ENCODE measurements at places on chromosomes 5 and 9.

DNA sequence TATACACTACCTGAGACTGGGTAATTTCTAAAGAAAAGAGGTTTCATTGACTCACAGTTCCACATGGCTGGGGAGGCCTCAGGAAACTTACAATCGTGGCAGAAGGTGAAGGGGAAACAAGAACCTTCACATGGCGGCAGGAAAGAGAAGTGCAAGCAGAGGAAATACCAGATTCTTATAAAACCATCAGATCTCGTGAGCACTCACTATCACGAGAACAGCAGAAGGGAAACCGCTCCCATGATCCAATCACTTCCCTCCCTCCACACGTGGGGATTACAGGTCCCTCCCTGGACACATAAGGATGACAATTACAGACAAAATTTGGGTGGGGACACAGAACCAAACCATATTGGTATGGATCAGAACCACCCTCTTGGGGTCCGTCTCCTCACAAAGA lies 44.2 kb upstream of the SPIN1 start:
- DNase-seq: no peak

DNA sequence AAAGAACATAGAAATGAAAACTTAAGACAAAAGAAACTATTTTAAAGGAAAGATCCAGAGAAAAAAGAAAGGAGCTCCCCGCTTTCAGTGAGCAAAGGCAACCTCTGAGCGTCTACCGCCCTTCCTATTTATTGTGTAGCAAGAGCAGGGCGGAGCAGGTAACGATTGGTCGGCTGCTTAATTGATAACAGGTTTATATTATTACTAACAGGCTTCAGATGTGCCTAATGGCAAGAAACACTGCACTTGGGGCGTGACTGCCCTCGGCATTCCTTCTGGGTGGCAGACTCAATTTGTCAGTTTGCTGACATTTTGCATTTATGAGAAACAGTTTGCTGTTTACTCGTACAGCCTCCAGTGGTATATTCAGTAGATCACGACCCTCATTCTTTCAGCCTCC lies 482.7 kb upstream of the C9orf72 start:
- no peak for DNase-seq

DNA sequence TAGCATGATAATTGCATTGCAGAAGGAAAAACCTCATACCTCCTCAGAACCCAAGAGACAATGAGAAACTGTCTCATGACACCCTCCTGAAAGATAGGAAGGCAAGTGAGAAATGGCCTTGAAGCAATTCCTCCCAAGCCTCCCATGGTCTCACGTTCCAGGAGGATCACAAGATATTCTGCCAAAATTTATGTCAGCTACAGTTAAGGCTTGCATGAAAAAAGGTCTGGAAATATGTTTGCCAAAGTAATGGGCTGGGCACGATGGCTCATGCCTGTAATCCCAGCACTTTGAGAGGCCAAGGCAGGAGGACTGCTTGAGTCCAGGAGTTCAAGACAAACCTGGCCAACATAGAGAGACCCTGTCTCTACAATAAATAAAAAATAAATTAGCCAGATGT lies 12.6 kb upstream of the HOMER1 start:
- DNase-seq: no peak

- DNase-seq: no peak
These were observed 4.3 kb upstream of the RNF44 start for GRCh38 chr5:176541338-176542134.

- DNase-seq: no peak
These were observed 68.9 kb downstream of the IQGAP2 start for GRCh38 chr5:76471987-76472334.

DNA sequence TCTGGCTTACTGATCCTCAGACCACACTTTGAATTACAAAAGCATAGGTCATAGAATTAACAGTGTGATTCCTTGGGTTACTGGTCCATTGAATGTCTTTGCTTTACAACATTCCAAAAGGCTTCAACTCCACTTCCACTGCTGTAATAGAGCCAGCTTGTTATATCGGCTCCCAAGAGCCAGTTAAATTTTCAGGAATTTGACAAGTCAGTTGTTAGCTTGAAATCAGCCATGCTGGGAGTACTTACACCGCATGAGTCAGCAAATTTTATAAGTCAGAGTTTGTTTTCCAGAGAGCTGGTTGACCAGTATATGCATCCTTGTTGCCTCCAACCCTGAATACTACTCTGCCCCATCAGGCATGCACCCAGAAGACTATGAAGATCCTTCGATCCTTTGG lies 73.1 kb downstream of the FOXB2 start:
- no peak for DNase-seq

DNA sequence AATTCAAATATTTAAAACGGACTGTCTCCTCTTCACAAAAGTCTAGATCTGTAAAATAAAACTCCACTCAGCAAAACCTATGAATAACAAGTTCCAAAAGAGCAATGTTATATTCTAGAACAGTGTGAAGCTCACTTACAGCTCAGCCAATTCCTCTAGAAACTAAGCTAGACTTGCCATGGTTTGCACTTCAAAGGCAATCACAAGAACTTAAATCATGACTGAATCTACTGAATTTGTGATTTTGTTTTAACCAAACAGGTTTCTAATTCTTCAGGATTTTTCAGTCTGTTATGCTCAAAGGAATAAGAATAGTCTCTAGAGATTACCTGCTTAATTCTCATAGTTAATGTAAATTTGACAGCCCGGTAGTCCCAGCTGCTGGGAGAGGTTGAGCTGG lies 1.4 kb upstream of the PKD2L2 start:
- no peak for DNase-seq

GRCh38 chr5:80125022-80125961 lies 90.1 kb downstream of the THBS4 start:
- DNase-seq: peak; percentile 38

DNA sequence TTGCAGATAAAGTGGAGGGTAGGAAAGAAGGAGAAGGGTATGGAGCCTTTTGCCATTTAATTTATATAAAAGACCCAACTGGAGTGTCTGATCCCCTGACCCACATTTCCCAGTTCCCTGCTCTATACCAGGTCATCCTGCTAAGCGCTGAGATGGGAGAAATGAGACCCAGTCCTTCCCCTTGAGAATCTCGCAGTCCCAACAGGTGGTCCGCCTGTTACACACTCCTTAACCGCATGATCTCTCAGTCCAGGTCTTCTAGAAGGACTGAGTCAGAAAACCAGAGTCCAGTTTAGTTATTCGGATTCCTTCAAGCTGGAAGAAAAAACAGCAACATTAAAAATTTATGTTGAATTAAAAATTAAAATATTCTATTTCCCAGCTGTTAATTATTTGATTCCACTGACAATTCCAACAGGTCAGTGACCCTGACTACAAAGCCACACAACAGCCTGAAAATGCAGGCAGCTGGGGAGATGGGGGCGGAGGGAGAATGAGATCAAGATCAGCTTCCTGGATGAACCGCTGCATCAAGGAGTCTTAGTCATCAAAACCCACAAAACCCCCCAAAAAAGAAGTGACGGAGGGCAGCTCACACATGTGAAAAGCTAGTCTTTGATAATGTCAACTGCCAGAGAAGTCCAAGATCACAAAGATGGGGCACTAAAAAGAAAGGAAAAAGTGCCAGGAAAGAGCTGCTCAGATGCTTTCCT lies 44.0 kb downstream of the GGTA1 start:
- no peak for DNase-seq

DNA sequence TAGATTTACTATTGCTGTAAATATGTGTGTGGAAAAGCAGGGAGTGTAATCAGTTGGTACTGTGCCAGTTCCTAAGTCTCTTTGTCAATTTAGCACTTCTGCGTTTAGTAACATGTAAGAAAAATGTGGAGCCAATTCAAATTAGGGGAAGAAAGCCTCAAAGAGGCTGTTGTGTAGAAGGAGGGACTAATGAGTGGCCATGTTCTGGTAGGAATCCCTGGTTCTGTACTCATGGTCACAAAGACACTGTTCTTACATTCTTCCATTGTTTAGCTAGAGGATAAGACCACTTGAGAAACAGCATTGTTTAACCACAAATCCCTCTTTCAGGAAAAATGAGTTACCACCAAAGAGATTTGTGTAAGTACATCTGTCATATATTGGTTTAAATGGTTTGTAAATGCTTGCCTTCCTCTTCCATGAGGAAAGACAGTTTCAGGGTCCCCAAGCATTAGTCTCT lies 14.9 kb downstream of the ARHGEF28 start:
- DNase-seq: no peak

- no peak for DNase-seq
These were observed 14.3 kb downstream of the ENHO start for GRCh38 chr9:34508463-34508862.

GRCh38 chr9:19288081-19288480 lies 57.6 kb downstream of the DENND4C start:
- DNase-seq: no peak

GRCh38 chr5:180197016-180197702 lies 11.9 kb downstream of the RASGEF1C start:
- DNase-seq: no peak

DNA sequence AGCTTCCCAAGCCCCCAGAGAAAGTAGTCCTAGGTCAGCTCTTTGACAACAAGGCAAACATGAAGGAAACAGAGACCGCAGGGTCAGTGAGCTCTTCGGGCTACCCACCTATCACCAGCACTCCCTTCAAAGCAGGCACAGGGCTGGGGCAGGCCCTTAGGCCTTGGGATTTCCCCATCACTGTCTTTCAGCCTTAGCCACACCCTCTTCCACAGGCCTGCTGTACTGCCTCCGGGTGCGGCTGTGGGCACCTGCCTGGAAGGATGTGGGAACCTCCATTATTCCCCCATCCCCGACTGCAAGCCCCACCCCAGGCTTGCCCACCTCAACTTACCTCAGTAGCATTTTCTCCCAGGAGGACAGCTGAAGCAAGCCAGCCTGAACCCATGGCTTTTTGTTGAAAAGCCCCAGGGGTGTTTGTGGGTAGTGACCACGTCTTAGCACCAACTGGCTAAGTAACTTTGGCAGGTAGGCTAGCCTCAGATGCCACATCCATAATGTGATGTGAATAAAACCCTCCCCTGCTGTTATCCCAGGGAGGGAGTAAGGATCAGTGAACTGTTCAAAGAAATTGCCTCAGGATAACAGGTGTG lies 100.2 kb downstream of the PIK3R1 start:
- peak; percentile 45 for DNase-seq

- DNase-seq: no peak
These were observed 66.8 kb downstream of the ARL15 start for GRCh38 chr5:54243483-54244080.

DNA sequence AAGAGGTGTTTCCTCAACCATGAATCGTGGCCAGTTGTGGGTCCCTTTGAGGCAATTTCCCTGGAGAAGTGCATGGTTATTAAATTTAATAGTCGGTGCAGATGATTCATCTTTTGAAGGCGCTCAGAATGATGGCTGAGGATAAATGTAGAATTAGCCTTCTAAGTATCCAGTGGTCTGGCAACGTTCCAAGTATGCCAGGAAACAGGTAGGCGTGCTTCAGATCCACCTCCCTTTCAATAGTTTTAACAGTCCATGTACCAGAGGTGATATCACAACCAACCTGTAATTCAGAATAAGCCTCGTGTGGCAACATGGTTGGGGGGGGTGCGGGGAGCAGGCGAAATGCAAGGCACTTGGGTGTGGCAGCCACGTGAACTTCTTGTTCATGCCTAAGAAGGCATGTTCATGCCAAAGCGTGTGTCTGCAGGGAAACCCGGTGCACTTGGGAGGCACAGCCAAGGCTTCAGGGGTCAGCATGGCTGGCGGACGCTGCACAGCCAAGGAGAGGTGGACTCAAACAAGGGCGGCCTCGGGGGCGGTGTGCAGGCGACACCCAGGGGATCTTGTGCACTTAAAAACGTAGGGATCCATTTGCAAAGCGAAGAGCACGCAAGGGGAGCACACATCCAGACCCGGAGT lies 5.2 kb upstream of the NKD2 start:
- no peak for DNase-seq

GRCh38 chr9:134346151-134346550 lies 19.9 kb downstream of the RXRA start:
- no peak for DNase-seq

GRCh38 chr9:15513335-15513734 lies 2.6 kb upstream of the PSIP1 start:
- DNase-seq: no peak

DNA sequence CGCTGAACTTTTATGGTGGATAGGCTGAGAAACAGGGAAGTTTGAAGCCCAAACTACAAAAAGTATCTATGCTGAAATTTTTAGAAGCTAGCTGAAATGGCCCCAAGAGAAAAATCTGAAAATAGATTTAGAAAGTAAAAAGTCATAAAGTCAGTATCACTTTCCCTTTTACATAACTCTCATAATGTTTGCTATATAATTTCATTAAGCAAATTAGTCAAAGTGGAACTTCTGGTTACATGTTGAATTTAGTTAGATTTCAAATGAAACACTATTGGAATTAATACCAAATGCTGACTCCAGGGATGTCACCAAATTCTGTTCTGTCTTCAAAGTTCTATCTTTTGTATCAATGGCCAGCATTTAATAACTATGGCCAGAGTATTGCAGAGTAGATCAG lies 126.9 kb downstream of the TTC39B start:
- no peak for DNase-seq

GRCh38 chr5:96909003-96909402 lies 26.9 kb upstream of the LNPEP start:
- no peak for DNase-seq

DNA sequence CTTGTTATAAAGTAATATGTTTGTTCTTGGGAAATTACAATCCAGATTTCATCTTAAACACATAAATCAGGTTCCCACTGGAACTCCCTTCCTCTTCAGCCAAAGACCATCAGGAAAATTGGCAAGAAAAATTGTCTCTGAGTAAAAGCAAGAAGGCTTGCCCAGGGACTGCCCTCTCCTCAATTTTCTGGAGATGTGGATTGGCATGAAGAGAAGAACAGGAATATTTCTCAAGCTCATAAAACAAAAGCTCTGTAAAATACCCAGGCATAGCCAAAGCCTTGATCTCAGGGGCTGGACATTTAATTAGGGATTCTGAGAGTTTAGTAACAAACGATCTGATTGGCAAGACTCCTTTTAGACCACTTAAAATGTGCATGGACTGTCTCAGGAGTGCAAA lies 223.4 kb downstream of the ZNF608 start:
- no peak for DNase-seq

DNA sequence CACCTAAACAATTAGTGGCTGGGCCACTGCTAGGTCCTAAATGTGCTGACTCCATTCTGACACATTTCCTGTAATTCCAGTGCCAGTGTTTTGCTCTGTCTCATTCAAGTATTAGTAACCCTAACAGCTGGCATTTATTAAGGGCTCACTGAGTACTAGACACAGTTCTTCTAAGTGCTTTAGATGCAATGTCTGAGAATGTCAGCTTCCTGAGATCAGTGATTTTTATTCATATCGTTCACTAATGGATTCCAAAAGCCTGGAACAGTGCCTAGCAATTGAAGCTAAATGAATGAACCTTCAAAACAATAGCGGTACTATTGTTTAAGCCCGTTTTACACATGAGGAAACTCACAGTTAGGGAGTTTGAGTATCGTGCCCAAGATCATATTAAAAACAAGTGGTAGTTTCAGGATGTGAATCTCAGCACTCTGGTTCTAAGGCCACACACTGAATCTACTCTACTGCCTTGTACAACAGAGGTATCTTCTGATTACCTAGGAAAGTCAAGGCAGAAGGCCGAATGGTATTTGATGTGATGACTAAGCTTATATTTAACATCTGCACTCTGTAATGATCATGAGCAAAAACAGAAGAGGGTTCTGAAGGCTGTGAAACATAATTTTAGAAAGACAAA lies 304.0 kb downstream of the PJA2 start:
- no peak for DNase-seq

- DNase-seq: no peak
These were observed 17.4 kb downstream of the LMNB1 start for GRCh38 chr5:126794157-126794828.

Data from GM19239 (cell line).